ENCODE measurements at places on chromosomes 16 and 17.
A peak's percentile ranks its signal among the peaks of the same experiment; 100 is the strongest.

- DNase-seq: no peak
Measured at GRCh38 chr16:27517664-27518063, 32.0 kb downstream of the GTF3C1 start.

DNA sequence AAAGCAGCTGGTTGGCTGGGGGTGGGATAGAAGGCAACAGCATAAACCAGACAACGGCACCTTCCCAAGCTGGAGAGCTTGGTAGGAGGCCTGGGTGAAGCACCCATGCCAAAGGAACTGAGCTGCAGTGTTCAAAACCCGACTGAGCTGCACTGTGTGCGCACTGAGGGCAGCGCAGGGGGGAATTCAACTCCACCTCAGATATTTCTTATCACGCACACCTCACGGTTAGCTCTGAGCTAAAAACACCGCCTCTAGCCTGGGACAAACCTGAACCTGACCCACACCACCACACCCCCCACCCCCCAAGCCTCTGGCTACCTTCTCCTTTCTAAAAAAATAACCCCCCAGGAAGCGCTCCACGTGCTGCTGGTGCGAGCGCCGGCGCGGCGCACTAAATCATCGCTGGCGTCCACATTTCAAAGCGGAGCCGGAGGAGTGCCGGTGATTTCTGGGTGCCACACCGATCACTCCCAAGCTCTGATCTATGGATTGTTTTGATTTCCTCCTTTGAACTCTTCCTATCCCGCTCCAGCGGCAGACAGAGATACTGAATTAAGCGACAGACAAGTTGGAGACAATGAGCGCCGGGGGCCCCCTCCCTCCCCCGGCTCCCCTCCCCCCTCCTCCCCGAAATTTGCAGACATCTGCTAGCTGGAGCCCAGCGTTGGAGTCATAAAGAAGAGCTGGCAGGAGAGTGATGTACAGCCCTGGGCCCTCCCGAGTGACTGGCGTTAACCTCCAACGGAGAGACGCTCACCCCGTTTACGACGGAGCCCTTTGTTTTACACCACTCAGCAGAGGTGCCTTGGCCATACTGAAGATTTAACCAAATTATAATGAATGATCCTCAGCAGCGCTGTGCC, 85.0 kb downstream of the NOG start:
- no peak for DNase-seq

- DNase-seq: no peak
Measured at GRCh38 chr17:63140255-63140654, 174.2 kb downstream of the TANC2 start.

DNA sequence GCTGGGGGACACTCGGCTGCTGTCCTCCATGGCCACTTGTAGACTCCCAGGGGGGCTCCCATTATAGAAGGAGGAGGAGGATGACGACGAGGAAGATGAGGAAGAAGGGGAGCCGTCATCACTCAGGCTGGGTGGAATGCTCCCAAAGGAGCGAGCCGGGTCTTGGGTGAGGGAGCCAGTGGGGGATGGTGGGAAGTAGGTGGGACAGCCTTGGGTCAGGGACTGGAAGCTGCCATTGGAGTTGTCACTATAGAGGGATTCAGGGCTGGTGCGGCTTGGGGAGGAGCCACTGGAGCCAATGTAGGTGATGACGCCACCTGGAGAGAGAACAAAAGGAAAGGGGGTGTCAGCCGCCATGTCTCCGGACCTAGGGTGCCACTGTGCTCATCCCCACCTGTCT, 3.3 kb downstream of the NR1D1 start:
- peak; percentile 50 for DNase-seq

- no peak for DNase-seq
Measured at GRCh38 chr16:71734511-71734910, 10.0 kb upstream of the PHLPP2 start.

DNA sequence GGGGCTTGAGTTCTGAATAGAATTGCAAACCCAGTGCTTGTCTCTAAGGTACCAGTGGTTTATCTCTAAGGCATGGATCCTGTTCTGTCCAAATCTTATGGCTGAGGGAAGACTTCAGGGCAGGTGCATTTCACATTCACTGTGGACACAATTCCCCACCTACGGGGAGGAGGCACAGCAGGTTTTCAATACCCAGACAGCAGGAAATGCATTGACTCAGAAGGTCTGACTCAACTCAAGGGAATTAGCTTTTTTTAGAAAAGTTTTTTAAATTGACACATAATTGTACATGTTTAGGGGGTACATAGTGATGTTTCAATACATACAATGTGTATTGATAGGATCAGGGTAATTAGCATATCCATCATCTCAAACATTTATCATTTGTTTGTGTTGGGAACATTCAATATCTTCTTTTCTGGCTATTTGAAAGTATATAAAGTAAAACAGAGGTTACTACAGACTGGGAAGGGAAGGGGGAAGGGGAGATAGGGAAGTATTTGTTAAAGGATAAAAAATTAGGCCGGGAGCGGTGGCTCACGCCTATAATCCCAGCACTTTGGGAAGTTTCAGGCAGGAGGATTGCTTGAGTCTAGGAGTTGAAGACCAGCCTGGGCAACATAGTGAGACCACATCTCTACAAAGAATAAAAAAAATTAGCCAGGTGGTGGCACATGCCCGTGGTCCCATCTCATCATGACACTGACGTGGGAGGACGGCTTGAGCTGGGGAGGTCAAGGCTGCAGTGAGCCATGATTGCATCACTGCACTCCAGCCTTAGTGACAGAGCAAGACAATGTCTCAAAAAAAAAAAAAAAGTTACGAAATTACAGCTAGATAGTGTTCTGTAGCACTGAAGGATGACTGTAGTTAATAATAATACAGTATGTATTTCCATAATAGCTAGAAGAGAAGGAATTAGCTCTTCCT, 54.9 kb downstream of the RGS9 start:
- DNase-seq: no peak

GRCh38 chr16:70561623-70562022, 38.0 kb downstream of the SF3B3 start:
- peak; percentile 83 for DNase-seq

DNA sequence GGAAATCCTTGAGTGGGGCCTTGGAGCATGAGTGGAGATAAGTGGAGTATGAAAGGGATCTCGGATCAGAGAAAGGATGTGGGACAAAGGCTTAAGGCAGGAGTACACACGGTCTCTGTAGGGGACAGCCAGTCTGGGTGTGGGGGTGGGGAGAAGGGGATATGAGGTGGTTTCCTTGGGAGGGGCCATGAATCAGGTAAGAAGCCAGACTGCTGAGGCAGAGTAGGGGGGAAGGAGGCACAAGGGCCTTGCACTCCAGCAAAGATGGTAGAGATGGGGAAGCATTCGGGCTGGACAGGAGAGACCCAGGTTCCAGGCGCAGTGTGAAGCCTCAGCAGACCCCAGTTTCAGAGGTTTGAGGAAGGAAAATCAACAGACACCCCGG, 1.6 kb downstream of the HSD11B2 start:
- DNase-seq: no peak

DNA sequence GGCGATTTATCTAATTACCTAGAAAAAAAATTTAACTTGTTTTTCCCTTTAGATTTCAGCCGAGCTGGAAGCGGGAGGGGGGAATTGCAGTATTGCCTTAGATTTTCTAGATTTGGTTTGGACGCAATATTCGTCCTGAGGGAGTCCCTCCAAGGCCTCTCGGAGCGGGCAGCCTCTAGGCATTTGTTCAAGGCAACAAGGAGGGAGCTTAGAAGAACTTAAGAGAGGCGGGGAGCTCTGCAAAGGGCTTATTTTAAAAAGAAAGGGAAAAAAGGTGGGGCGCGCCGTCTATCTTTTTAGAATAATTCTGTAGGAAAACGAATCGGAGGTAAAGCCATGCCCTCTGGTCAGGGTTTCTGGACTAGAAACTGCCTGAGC, 407 bp upstream of the TMEM94 start:
- no peak for DNase-seq

DNA sequence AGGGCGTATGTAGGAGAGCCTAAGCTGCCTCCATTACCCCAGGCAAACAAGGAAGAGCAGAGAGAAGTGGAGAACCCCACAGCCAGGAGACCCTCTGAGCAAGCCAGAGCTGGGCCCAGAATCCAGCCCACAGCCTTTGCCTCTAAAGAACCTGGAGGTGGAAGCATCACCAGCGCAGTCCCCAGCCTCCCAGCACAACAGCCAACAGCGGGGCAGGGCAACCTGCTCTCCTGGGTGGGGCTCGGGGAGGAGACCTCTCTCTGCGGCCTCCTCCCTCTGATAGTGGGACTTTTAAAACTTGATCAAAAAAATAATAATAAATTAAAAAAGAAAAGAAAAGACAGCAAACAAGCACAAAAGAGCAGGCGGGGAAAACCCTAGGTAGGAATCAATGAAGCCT, 45.9 kb downstream of the AXIN2 start:
- no peak for DNase-seq

DNA sequence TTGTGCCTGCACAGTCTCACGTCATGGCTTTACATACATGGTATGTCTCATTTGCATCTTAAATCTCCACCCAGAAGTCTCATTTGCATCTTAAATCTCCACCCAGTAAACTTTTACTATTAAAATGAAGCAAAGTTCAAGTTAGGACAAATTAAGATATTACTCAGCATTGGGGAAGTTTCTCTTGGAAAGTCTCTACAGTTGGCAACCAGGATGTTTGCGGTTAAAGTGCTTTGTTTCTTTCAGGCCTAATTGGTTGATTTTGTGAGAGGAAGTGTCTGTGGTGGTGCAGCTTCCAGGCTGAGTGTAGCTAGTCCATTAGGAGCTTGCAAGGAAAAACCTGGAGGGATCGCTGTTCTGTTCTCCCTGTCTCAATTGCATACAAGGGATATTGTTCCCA, 1373.3 kb upstream of the GOT2 start:
- DNase-seq: no peak

GRCh38 chr16:31420037-31420436, 8.1 kb downstream of the COX6A2 start:
- no peak for DNase-seq

GRCh38 chr17:28320215-28321061, 1.4 kb downstream of the TMEM97 start:
- no peak for DNase-seq

DNA sequence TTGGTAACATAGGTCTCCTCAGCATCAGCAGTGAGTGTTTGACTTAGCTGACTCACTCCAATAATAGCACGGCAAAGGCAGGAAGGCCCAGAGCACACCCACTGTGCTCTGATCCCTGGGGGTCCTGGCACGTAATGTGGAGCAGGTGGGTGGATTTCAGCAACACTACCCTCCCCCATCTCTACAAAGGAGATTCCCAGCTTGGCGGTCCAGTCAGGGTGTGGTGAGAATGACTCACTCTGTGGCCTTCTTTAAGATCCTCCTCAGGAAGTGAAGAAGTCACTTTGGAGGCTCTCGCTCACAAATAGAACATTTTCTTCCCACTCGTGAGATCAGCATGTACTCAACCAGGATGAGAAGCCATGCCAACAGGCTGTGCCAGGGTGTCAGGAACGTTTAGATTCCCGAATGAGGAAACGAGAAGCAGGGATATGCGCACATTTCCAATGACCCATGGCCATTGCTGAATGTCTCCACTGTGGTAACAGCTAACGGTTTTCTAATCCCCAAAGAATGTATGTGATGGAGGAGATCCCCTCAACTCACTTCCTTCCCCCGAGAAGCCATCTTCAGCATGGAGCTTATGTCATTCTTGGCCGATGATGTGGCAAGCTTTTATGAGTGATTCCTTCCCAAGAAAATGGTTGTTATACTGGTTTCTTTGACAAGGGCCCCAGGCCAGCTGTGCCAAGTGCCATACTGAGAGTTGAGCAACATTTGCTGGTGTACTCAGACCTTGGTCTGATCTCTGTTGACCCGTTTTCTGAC, 365.2 kb downstream of the C16orf95 start:
- DNase-seq: peak; percentile 50

DNA sequence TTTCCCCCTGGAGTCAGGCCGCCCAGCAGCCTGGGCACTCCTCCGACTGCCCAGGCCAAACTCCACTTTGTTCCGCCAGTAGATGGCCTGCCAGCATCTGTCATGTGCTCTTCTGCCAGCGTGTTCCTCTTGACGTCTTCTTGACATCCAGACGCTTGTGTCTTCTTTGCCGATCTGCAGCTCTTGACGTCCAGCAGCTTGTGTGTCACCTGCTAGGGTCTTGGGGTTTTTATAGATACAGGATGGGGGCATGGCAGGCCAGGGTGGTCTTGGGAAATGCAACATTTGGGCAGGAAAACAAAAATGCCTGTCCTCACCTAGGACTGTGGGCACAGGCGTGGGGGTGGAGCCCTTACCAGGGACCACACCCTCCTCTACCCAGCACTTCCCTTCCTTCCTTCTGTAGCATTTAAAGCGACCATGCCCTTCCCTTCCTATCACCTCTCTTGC, 88.7 kb downstream of the BMERB1 start:
- DNase-seq: peak; percentile 79

DNA sequence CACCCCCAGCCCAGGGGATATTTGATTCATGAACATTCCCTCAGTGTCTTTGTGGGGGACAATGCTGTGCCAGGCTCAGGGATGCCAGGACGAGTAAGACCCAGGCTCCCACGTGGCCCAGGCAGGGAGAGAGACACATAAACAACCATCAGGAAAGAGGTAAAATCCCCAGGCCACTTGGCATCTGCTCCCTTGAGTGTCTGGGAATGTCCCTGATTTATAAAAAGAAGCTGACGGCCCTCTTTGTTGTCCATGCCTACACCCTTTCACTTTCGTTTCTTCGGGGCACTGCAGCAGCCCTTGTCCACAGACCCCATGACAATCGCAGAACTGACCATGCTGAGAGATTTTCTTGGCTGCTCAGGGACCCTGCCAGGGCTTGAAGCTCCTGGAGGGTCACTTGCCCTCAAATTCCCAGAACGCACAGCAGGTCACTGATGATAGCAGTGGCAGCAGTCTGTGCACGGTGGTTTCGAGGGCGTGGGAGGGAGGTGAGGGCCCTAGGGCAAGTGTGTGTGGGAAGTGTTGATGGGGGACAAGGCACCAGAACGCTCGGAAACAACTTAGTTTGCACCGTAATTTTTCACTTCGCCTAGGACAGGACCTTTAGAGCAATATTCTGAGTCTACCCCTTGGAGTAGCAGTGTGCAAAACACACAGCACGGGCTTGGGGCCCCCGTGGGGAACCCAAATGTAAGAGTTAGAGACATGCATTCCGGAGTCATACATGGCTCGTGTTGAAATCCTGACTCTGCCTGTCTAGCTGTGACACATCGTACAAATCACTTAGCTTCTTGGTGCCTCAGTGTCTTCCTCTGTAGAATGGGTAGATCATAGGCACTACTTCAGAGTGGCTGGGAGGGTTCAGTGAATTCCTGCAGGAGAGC, 4.7 kb downstream of the NOD2 start:
- peak; percentile 75 for DNase-seq
